Fibroblast of gingiva (primary cell): ENCODE measurements at places on chromosomes 1 and 21.

DNA sequence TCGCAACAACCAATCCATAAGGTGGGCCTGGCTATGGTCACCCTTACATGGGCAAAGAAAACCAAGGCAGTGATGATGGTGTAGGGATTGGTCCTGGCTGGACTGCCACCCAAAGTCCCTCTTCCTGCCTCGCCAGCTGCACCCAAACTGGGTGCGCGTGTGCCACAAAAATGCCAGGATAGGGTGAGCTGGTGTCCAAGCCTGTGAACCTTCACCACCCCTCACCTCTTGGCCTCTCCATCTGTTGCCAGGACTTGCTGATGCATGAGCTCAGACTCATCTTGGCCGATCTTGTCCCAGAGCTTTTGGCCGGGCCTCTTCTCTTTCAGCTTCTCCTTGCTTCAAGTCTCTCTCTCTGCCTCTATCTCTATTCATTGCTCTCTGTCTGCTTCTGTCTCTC is 41.8 kb downstream of the FOXD2 start:
- DNase-seq = no peak

DNA sequence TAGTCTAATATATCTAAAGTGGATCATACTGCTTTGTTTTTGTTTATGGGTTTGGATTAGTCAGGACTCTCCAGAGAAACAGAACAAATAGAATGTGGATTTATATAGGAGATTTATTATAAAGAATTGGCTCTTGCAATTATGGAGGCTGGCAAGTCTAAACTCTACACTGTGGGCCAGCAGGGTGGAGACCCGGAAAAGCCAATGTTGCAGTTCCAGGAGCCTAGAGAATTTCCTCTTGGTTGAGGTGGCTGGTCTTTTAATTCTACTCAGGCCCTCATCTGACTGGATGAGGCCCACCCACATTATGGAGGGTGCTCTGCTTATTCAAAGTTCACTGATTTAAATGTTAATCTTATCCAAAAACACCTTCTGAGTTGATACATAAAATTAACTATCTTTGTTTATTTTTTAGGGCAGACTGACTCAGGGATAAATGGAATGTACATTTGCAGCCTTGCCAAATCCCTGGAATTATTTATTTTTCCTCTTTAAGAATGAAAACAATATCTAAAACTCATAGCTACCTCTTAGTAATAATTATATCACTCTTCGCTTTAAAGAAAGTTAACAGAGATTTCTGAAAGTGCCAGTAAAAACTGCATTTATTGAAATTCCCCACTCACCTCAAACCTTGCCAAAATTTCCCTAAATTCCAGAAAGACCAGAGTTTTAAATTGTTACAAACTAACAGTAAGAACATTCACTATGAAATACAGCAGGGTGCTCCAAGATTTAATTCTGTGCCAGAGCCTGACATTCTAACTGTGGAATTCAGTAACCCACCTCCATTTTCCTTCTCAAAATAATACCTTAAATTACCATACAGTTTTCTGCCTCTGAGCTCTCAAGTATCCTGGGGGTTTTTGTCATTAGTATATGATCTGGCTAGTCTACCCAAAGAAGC is 36.6 kb upstream of the SSX2IP start:
- no peak for DNase-seq

DNA sequence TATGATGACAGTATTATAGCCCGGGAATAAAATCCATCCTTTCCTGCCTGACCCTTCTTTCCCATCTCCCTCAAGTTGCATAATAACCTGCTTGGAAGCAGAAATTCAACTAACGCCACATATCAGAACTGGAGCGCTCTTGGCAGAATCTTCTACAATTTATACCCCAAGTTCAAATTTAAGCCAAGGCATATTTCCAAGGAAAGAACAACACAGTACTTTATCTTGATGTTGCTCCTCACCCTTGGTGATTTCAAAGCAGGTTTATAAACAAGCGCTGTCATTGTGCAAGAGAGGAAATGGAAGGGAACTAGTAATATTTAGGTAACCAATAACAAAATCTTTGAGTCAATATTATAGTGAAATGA is 38.0 kb upstream of the PTGFRN start:
- DNase-seq = no peak

DNA sequence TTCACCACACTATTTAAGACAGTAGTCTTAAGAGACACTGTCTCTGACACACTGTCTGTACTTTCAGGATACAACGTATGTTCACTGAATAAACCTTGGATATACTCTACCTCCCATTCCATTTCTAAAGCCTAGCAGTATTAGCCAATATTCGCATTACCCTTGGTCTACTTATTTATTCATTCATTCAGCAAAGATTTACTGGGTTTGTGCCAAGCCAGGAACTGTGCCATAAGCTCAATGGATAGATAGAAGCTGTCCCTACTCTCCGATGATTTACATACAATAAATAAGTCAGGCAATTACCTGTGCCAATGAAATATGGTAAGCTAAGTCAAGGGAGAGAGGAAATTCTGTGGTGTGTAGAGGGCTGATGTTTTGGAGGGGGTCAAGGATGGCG is 195.2 kb upstream of the RAB4A start:
- DNase-seq = no peak

DNA sequence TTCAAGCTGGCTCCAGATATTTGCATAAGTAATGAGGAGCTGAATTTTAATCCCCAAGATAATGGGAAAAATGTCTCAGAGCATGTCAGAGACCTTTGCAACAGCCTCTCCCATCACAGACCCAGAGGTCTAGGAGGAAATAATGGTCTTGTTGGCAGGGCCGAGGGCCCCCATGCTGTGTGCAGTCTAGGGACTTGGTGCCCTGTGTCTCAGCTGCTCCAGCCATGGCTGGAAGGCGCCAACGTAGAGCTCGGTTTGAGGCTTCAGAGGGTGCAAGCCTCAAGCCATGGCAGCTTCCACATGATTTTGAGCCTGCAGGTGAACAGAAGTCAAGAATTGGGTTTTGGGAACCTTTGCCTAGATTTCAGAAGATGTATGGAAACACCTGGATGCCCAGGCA is 134.7 kb downstream of the LYPLAL1 start:
- DNase-seq = no peak

DNA sequence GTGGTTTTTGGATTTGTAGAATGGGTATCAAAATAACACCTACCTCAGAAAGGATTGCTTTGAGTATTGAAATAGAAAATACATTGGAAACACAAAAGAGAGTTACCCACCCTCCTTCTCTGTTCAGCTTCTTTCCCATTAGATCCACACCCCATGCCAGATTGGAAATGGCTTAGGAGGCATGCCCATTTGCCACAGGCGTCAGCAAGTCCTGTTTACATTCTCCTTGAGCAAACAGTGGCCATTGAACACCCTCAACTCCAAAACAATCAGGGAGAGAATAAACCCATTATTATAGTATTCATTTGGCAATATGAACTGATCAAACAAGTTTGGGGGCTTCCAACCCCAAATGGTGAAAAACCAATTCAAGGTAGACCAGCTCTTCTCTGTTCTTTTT is 2.4 kb downstream of the ELAPOR1 start:
- DNase-seq = no peak

GRCh38 chr1:107251839-107252238 is 111.0 kb downstream of the NTNG1 start:
- DNase-seq = no peak

DNA sequence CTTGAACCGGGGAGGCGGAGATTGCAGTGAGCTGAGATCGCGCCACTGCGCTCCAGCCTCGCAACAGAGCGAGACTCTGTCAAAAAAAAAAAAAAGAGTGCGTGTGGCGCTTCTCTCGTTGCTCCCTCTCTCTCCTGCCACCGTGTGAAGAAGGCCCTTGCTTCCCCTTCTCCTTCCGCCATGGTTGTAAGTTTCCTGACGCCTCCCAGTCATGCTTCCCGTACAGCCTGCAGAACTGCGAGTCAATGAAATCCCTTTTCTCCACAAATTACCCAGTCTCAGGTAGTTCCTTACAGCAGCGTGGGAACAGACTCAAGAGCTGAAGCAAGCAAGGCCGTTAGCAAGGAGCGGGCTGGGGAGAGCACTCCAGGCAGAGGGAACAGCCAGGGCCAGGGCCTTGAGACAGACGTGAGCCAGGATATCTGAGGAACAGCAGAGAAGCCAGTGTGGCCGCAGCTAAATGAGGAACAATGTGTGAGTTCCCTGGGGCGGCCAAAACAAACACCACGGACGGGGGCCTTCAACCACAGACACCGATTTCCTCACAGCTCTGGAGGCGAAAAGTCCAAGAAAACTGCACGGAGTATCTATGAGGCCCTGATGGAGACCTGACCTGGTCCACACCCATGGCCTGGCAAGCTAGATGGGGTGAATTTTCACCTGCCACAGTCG is 54.2 kb upstream of the ETS2 start:
- DNase-seq = no peak

- DNase-seq = no peak
These were observed 92.3 kb upstream of the UBE2U start for GRCh38 chr1:64110924-64111777.

GRCh38 chr1:117971777-117972176 is 42.2 kb downstream of the WDR3 start:
- DNase-seq = no peak
